ENCODE measurements at places on chromosomes 4 and X.

DNA sequence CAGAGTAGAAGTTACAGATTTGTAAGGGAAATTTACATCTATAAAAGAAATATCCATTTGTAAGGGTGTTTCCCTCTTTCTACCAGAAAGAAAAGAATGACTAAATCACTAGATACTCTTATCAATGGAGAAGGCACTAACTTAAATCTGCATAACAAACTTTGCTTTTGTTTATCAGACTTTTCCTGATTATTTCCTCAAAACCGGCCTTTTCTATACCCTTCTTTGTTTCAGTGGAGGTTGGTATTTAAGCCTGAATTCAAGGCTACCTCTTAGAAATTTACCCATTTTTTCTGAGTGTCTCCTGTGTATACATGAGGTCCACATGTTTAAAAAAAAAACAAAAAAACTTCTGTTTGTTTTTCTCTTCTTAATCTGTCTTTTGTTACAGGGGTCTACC, 80.4 kb upstream of the GRPR start:
- no peak for DNase-seq

GRCh38 chr4:148258535-148258934, 183.7 kb downstream of the NR3C2 start:
- DNase-seq: no peak

- peak; percentile 24 for DNase-seq
These were observed 60.0 kb upstream of the BANK1 start for GRCh38 chr4:101730291-101731117.

- no peak for DNase-seq
These were observed 23.3 kb upstream of the ANXA5 start for GRCh38 chr4:121720109-121720508.

DNA sequence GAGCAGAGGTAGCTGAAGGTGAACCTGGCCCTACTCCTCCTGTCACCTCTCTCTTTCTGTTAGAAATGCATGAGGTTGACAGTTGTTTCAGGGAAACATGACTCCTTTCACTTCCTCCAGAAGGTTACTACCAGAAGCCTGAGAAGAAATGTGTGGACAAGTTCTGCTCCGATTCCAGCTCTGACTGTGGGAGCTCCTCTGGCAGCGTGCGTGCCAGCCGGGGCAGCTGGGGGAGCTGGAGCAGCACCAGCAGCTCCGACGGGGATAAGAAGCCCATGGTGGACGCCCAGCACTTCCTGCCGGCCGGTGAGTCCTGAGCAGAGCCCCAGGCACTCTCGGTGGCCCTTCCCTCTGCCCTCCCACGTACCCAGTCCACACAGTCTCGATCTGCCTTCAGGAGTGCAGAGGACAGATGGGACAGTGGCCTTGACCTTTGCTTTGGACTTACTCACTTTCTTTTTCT, 61.3 kb upstream of the TLR2 start:
- no peak for DNase-seq

GRCh38 chr4:37425857-37426256, 181.3 kb downstream of the NWD2 start:
- DNase-seq: no peak

DNA sequence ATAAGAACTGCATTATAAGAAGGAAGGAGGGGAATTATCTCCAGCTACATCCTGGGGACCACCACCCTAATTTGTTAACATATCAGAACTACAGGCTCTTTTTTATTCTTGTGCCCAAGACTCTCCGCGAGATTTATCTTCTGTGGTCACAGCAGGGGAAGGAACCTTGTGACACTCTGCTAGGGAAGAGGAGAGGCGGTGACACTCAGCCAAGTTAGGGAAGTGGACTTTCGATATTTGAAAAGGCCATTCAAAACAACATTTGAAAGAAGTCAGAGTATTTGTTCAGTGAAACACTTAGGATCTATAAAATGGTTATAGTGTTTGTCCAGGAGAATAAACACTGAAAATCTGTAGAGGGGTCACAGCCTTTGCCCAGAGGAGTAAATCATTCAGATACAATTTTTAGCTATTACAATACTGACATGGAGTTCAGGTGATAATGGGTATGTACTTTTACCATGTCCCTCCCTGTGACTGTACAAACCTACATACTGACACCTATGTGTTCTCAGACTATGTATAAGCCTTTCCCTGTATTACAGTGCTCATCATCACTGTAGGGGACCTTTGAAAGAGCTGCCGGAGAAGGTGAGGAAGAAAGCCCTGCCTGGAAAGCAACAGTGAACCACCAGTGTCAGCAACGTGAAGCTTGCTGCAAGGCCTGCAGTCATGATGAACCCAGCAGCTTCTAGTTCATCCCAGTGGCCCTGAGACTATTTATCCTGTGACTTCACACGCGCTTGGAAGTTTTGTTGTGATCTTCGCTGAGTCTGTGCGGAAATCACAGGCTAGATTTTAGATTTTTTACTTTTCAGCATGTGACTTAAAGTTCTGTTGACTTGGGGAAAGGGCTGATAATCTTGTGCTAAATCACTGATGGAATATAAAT, 8.5 kb upstream of the PTTG2 start:
- no peak for DNase-seq

- DNase-seq: no peak
These were observed 208.5 kb downstream of the MAD2L1 start for GRCh38 chr4:119858176-119858575.

DNA sequence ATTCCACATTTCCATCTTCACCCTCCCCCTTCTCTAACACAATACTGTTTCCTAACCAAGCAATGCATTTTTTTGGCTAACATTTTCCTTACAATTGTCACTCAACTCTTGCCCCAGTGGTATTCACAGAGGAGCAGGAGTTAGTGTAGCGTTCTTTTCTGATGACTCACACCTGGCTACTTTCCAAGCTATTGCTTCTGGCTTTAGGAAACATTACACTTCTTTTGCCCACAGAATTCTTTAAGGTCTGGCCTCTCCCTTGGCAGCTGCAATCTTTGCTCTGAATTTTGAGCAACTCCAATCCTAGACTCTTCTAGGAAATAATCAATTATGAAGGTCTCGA, 27.5 kb upstream of the PDGFC start:
- no peak for DNase-seq

DNA sequence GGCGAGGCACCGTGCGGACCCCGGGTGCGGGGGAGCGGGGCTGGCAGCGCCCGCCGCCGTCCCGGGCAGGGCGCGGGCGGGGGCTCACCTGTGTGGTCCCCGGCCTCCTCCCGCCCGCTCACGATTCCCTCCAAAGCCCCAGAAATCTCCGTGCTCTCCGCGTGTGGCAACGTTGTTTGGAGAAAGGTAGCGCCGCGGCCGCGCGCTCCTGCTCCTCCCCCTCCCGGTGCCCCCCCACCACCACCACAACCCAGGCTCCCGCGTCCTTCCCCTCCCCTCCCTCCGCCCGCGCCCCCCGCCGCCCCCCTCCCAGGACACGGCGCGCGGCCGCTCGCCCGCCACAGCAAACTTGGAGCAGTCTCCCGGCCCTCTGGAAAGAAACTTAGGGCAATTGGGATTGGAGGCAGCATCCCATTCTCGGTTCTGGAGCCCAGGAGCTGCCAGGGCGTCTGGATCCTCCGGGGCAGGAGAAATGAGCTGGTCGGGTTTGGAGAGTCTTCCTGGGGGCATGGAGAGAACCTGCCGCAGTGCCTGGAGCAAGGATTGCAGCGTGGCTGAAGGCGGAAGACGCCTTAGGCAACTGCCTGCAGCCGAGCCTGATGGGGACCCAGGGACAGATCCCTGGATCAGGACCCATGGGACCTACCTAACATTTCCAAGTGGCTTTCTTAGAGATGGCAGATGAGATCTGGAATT, 855 bp downstream of the KLF3 start:
- DNase-seq: peak; percentile 70

DNA sequence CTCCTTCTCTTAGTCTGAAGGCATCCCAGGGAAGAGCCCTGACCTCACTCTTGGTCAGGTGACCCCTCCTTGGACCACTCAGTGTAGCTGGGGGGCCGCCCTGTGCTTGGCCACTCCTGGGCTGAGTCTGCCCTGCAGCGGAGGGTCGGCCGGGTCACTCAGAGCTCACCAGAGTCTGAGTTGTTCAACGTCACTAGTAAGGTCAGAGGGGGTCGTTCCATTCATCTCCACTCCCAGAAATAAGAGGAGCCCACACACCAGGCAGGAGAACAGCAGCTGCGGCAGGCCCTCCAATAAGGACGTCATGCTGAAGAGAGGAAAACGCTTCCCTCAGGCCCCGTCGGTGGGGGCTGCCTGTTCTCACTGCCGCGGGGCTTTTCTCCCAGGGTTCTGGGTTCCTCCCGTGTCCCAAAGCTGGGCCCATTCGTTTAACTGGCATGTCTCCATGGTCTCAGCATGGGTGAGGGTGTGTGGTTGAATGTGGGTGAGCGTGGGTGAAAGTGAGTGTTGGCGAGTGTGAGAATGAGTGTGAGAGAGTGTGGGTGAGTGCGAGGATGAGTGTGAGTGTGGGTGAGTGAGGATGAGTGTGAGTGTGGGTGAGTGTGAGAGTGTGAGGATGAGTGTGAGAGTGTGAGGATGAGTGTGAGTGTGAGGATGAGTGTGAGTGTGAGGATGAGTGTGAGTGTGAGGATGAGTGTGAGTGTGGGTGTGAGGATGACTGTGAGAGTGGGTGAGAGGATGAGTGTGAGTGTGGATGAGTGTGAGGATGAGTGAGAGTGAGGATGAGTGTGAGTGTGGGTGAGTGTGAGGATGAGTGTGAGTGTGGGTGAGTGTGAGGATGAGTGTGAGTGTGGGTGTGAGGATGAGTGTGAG, 47.7 kb downstream of the ING2 start:
- DNase-seq: no peak

DNA sequence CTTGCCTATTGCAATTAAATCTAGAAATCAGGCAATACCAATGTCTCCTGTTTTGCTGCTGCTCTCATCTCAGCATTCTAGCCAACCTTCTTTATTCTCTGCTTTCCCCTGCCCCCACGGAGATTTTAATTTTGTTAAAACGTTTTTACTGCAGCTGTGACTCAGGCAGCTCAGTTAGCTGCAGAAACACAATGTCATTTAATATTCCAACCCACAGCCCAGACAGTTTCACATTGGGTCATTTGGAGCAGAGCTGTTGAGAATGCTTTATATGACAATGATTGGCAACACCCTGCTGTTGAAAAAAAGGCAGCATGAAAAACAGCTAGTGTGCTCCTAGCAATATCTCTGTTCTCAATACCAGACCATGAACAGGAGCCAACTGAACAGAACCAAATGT, 12.6 kb upstream of the SLC10A4 start:
- no peak for DNase-seq

DNA sequence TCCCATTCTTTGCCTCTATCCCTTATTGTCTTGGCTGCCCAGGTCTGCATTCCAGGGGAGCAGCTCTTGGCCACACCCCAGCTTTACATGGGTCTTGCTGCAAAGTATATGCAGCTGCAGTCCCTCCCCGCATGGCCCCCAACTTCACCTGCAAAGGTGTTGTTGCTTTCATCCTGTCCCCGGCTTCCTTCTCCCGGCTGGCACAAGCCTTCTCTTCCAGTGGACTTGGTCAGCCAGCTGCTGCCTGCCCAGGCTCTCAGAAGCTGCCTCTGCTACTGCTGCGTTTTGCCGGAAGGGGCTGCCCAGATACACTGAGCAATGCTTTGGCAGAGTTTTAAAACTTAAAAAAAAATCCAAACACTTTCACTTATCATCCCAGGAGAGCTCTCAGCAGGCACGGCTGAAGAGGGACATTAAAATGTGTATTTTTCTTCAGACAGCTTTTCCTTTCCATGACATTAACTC, 121.2 kb upstream of the PDLIM3 start:
- DNase-seq: peak; percentile 4

- no peak for DNase-seq
These were observed 1196.7 kb downstream of the RAPGEF2 start for GRCh38 chr4:160299608-160300007.

- DNase-seq: no peak
These were observed 649.6 kb downstream of the SPRY1 start for GRCh38 chr4:124046190-124046589.

GRCh38 chrX:102154900-102155805, 624 bp downstream of the BEX5 start:
- DNase-seq: peak; percentile 24

- no peak for DNase-seq
These were observed 108.3 kb upstream of the MED14 start for GRCh38 chrX:40843643-40844042.

DNA sequence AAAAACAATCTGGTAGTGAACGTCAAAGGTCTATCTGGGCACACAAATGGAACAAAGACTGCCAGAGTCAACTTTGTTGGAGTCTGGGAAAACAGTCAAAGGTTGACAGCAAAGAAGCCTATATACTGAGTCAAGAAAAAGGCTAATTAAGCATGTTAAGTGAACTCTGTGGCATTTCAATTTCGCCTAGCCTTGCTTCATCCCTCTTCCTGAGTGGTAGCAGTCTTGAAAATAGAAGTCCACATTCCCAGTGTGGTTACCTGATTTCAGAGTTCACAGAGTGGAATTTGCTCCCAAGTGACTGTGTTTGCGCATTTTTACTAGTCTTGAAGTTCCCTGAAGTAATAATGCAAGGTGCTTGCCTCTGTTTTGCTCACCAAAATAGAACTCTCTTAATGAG, 760.0 kb downstream of the FSTL5 start:
- no peak for DNase-seq

DNA sequence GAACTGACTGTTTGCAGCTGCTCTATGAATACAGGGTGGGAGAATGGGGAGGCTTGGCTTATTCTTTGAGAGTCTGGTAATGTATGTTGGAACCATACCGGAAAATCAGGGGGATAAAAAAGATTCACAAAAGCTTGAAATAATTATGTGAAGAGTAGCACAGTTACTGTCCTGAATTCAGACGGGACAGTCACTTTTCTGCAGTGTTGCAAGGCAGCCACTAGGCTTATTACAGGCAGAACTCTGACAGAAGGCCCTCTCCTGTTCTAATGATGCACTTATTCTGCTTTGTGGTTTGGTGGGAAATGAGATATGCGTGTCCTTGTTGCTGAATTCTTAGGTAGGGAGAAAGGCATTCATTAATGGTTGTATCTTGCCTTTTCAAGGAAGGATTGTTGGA, 37.2 kb downstream of the GUCY1B1 start:
- no peak for DNase-seq

DNA sequence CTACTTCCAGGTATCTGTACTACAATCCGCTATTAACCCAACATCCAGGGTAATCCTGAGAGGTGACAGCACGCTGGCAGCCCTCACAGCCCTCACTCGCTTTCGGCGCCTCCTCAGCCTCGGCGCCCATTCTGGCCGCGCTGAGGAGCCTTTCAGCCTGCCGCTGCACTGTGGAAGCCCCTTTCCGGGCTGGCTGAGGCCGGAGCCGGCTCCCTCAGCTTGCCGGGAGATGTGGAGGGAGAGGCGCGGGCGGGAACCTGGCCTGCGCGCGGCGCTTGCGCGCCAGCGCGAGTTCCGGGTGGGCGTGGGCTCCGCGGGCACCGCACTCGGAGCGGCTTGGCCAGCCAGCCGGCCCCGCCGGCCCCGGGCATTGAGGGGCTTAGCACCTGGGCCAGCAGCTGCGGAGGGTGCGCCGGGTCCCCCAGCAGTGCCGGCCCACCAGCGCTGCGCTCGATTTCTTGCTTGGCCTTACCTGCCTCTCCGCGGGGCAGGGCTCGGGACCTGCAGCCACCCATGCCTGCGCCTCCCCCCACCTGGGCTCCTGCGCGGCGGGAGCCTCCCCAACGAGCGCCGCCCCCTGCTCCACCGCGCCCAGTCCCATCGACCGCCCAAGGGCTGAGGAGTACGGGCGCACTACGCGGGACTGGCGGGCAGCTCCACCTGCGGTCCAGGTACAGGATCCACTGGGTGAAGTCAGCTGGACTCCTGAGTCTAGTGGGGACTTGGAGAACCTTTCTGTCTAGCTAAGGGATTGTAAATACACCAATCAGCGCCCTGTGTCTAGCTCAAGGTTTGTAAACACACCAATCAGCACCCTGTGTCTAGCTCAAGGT, 87.3 kb downstream of the PRSS12 start:
- DNase-seq: no peak
